ENCODE measurements at places on chromosomes 5 and 9.
A peak's percentile ranks its signal among the peaks of the same experiment; 100 is the strongest.

DNA sequence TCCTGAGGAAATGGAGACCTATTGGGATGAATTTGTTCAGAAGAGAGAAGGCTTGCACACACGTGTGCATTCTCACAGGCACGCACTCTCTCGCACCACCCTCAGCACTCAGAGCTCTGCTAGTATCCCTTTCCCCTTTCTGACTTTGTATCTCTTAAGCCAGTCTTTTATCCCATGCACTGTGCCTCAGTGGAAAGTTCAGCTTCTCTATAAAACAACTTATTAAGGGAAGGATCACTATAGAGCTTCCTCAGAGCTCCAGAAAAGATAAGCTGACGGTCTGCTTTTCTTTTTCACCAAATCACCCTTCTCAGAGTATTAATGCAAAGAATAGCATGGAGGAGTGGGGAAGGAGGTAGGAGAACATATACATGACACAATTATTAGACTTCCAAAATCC, 207.8 kb downstream of the ENC1 start:
- no peak for DNase-seq

- no peak for DNase-seq
Observed at GRCh38 chr5:142537938-142538337, 148.0 kb downstream of the FGF1 start.

GRCh38 chr9:33198165-33198564, 31.0 kb upstream of the B4GALT1 start:
- DNase-seq, result peak; percentile 77

GRCh38 chr5:29054282-29054681, 2015.9 kb upstream of the CDH9 start:
- no peak for DNase-seq

DNA sequence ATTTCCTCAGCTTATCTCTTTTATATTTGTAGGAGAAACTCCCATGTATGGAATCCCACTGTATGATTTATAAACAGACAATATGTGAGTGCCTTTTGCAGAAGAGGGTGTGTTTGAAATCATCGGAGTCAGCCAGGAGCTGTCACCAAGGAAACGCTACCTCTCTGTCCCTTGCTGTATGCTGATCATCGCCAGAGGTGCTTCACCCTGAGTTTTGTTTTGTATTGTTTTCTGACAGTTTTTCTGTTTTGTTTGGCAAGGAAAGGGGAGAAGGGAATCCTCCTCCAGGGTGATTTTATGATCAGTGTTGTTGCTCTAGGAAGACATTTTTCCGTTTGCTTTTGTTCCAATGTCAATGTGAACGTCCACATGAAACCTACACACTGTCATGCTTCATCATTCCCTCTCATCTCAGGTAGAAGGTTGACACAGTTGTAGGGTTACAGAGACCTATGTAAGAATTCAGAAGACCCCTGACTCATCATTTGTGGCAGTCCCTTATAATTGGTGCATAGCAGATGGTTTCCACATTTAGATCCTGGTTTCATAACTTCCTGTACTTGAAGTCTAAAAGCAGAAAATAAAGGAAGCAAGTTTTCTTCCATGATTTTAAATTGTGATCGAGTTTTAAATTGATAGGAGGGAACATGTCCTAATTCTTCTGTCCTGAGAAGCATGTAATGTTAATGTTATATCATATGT, 18.0 kb upstream of the CTSL start:
- no peak for DNase-seq

DNA sequence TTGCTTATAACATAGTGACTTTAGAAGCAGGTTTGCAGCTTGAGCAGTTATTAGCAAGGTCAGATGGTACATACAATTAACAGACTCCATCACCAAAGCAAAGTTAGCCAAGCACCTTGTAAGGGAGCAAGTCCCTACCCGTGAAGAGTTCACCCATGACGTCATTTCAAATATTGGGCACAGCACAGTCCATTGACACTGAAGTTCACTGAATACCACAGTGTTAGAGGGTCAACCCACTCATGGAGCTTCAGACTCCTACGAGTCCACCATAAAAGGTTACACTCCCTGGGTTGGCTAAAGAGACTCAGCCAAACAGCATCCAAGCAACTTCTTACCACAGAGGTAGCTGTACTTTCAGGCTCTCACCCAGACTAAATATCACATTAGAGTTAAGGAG, 77.5 kb downstream of the GALNT10 start:
- DNase-seq, result no peak

DNA sequence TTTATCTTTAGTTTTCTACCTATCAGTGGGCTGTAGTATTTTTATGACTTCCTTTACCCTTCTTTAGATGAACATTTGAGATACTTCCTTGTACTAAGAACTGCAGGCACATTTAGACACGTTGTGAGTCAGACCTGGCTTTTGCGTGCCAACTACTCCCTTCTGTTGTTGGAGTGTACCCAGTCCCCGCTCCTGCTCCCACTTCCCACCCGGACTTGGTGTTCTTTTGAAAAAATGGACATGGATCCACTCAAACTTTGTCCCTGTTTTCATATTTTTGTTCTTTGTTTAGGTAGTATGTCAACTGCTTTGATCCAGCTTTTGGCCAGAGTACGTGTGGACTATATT, 60.7 kb downstream of the PARP8 start:
- DNase-seq, result peak; percentile 11

DNA sequence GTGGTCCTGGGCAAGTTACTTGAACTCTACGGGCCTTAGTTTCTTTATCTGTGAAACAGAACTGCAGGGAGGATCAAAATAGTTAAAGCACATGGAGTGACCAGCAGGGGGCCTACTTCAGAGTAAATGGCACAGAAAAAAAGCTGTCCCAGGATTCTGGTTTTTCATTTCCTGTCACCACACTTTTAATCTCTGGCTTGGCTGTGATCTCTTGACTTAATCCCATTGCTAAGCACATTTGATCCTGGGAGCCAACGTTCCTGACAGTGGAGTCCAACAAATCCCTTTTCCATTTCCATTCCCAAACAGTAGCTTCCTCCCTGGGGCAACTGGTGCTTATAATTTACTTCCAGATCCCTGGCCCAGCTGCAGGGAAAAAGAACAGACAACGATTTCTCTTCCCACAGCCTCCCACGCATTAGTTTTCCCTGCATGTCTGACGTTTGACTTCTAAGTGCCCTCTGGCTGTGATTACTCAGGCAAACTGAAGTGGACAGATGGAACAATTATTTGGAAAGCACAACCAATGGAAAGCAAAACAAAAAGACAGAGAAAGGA, 136.5 kb upstream of the STK32A start:
- peak; percentile 50 for DNase-seq

DNA sequence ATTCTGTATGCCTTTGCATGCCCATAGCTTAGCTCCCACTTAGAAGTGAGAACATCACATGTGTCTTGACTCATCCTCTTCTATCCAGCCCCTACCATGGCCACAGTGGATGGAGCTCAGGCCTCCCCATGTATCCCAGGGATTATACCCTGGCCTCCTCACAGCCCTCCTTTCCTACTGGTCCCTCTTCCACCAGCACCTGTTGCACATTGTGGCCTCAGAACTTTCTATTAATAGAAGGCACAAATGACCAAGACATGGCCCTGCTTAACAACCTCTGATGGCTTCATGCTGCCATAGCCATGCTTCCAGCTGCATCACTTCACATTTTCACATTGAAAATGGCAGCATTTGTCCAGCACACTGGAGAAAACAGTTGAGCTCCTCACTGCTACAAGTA, 315.4 kb downstream of the CDK5RAP2 start:
- DNase-seq, result no peak

DNA sequence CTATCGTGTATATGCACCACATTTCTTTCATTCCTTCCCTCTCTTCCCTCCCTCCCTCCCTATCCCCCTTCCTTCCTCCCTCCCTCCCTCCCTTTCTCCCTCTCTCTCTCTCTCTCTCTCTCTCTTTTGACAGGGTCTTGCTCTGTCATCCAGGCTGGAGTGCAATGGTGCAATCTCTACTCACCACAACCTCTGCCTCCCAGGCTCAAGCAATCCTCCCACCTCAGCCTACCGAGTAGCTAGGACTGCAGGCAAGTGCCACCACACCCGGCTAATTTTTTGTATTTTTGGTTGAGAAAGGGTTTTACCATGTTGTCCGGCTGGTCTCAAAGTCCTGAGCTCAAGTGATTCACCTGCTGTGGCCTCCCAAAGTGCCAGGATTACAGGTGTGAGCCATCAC, 1.1 kb upstream of the ANKS6 start:
- no peak for DNase-seq

DNA sequence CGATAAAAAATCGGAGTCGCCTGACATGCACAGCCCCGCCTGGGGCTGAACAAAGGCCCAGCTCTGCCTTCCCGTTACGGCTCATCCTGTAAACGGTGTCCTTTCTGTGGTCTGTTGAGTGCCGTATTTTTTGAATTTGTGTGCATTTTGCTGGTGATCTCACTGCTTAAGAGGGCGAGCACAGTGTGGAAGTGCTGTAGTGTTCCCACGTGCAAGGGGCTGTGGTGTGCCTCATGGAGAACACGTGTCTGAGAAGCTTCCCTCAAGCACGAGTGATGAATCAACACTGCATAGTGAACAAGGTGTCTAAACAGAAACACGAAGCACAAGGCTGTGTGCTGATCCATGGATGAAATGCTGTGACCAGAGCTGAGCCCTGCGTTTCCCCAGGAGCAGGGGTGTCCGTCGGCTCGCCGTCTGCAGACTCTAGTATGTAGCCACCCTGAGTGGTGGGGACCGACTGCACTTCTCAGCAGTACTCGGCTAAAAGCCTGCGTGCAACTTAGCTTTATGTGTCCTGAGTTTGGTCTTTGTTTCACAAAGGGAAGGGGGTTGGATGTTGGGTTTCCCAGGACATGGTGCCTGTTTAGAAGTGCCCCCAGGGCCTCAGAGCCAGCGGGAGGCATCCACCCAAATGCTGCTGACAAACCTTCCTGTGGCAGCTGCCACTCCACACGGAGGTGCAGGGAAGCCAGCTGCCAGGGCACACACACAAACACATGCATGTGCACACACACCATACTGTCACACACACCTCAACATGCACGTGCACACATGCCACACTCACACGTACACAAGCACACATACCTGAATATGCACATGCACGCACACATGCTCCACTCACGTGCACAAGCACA, 77.2 kb upstream of the IRX4 start:
- DNase-seq, result no peak

GRCh38 chr5:133611357-133612248, 738 bp downstream of the FSTL4 start:
- DNase-seq, result peak; percentile 15

DNA sequence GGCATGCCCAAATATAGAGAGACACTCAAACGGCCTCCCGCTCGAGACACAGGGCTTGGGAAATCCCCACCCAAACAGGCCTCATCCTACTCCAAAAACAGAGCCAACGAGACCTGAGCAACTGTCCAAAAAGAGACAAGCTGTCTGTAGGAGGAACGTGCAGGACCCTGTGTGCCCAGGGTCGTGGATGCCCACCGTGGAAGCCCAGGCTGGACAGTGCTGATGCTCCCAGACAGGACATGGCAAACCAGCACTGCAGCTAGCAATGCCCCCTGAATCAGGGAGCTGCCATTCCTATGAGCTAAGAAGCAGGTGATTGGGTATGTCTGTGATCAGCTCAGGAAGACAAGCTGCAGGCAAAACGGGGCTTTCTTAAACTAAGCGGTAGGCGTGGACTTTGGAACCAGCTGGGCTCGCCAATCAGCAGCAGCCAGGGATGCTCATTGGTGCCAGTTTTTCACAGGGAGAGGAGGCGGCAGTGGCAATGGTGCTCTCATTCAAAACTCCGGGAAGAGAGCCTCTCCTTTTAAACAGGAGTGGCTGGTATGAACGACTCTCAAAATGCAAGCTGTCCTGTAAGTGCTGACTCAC, 113.1 kb upstream of the IRX2 start:
- DNase-seq, result no peak

- DNase-seq, result no peak
Observed at GRCh38 chr5:77842243-77842642, 66.1 kb upstream of the TBCA start.

DNA sequence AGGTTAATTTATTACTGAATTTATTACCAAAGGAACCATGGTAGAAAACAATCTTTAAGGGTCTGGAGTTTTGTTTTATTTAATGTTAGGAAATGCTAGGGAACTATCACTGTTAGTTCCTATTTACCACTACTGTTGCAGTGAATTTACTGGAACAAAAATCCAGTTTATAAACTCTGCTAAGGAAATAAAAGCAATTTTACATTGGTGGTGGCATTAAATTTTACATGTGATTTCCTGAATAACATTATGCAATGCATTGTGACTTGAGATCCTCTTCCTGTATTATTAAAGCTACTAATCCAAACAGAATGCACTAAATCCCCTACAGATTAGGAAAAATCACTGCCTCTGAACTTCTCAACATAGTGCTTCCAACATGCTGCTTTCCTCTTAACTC, 599.5 kb upstream of the PTGER4 start:
- DNase-seq, result no peak

GRCh38 chr9:92138157-92138959, 23.1 kb upstream of the SPTLC1 start:
- DNase-seq, result peak; percentile 81

DNA sequence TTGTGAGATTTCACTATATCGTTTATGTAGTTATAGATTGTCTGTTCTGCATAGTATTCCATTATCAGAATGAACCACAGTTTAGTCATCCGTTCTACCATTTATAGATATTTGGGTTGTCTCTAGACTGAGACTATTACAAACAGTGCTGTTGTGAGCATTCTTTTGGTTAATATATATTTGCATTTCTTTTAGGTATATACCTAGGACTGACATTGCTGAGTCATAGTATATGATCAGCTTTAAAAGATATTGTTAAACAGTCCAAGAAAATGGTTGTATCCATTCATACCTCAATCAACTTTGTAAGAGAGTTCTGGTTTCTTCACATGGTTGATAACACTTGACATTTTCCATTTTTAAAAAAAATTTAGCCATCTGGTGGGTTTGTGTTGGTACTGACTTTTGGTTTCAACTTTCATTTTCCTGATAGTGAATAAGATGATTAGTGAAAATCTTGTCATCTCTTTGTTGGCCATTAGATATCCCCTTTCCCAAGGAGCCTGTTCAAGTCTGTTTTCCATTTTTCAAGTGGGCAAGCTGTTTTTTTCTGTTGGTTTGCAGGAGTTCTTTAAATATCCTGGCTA, 22.9 kb upstream of the ADAM19 start:
- no peak for DNase-seq

DNA sequence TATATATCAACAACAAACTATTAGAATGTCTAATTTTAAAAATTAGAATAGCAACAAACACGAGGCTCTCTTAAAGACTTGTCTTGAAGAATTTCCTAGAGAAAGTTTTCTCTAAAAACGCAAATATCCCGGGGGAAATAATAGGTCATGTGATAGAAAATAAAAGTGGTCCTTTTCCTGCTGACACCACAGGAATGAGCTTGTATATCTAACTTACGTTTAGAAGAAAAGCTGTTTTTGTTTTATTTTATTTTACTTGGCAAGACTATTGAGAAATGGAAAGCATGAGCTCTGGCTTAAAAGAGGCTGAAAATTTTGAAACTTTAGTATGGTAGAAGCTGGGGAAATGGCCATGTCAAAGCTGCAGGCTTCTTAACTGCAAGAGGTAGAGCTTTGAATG, 465.0 kb downstream of the AGTPBP1 start:
- DNase-seq, result peak; percentile 21

DNA sequence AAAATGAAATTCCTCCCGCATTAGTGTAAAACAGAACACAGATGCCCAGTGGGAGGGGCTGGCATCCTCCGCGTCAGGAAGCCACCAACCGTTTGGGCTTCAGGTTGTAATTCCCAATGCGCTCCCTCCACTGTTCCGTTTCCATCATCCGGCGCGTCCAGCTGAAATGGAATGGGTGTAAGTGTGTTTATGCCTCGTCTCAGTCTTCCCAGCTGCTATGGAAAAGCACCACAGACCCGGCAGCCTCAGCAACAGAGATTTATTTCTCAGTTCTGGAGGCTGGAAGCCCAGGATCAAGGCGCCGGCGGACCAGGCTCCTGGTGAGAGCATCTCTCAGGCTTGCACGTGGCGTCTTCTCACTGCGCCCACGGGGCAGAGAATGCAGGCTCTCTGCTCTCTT, 20.4 kb downstream of the KCNT1 start:
- DNase-seq, result no peak

Measured in astrocyte of the hippocampus (primary cell).